ENCODE measurements at places on chromosomes 7 and 10.

DNA sequence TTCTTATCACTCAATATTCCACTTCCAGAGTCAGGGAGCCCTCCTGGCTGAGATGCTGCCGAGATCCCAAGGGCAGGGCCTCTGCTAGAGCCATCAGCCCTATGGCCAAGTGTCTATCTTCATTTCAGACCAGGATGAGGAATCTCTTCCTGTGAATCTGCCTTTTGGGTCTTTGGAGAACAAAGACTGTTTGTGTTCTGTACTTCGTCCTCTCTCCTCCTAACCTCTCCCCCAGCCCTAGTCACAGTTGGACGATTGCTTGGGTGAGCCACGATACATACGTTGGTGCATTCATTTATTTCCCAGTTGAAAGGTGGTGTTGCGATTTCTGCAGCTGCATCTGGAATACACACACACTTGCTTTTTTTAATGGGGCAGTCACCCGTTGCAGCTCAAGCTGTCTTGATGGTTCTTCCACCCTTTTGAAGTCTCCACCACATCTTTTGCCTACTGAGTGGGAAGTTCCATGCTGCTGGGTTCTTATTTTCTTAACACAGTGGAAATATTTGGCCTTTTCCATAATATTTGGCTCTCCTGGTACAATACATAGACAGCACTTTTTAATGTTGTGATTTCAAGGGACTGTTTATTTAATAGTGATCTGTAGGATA lies 26.7 kb downstream of the SH3PXD2A start:
- no peak for DNase-seq

GRCh38 chr10:74642901-74643595 lies 183.4 kb upstream of the KAT6B start:
- no peak for DNase-seq

- no peak for DNase-seq
These were observed 993 bp downstream of the PTPRN2 start for GRCh38 chr7:158586499-158587161.

DNA sequence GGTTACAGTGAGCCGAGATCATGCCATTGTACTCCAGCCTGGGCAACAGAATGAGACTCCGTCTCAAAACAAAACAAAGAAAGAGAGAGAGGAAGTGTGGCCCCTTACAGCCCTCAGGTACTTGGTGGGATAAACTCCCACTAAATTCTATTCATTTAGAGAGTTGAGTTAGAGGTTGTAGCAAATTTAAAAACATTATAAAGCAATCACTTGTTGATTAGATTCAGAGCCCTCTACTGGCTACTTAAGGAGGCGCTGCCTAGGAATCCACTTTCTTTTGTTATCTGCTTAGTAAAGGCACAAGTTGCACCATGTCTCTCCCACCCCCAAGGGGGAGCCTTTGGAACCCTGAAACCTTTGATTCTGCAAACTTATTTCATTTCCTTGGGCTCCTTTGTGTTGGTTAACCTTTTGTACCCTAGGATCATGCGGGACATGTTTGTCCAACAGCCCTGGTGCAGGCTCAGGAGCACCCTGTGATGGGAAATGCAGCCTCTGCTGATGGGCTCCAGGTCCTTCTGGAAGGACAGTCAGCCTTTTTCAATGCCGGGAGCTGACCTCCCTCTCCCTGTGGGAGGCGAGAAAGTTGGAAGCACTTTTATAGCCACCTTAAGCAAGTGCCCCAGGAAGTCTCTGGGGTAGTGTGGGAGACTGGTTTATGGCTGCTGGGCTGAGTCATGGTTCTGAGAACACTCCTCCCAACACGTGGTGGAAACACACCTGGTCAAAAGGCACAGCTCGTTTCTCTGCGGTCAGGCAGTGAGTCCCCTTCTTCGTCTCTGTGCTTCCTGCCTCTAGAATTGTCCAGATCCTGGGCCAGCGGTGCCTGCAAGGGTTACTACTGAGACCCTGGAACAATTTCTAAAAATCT lies 2.3 kb downstream of the HKDC1 start:
- peak; percentile 62 for DNase-seq

- peak; percentile 74 for DNase-seq
These were observed 23.9 kb upstream of the LEP start for GRCh38 chr7:128217030-128217805.

DNA sequence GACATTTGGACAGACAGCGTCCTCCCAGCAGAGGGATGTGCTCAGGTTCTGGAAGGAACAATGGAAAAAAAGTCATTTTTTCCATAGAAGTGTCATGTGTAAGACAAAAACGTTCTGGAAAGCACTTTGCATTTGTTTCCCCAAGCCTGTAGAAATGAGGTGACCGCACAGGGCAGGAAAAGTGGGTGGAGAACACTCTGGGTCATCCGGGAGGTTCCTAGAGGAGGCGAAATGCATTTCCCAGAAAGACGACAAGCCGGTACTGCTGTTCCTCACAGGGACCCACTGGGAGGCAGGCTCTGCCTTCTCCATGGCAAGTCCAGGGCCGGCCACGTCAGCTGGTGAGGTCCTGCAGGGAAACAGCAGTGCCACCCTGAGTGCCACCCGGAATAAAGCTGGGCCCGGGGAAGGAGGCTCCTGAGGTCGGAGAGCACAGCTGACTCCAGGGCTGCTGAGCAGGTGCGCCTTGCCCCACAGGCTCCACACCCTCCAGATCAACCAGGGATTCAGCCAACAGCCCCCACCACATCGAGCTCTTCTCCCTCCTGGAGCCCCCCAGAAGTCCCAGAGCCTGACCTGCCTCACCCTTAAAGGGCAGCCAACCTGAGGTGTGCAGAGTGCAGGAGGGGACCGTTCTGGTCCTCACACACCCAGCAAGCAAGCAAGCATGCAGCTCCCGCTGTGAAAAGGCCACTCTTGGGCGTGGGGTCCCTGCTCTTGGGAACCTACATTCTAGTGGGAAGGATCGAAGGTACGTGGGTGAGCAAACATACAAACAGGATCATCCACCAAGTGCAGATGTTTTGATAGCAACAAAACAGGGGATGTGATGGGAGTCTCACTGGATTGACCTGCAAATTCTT lies 28.8 kb upstream of the INPP5A start:
- DNase-seq = peak; percentile 11

GRCh38 chr7:45599851-45600706 lies 25.9 kb downstream of the ADCY1 start:
- no peak for DNase-seq

DNA sequence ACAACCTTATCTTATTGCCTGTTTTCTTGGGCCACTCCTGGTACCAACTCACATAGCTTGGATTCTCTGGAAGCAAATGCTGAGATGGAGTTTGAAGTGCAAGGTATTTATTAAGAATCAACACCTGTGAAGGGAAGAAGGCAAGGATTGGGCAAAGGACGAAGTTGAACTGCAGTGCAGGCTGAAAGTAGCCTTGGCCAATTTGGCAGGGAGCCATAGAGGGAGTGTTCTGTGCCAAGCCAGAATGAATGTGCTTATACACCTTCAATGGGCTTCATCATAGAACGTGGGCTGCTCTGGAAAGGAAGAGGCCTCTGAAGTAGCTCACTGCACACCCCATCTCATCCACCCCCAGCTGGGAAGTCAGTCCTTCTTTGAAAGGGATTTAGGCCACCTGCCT lies 79.8 kb upstream of the IFRD1 start:
- no peak for DNase-seq

DNA sequence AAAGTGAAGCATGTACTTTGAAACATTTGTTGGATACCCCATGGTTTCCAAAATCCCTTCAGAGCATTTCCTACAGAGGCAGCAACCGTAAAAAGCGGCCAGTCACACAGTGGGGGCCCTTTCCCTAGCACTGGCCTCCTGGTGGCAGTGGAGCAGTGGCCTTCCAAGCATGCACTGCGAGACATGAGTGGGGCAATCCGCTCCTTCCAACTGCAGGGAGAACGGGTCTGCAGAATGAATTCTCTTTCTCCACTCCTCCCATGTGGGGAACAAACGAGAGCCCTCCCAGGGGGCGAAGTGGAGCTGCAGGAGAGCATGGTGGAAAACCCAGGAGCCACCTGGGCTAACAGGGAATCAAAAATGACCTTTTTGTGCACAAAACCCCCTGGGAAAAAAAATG lies 542.9 kb upstream of the GALNT17 start:
- DNase-seq = no peak

DNA sequence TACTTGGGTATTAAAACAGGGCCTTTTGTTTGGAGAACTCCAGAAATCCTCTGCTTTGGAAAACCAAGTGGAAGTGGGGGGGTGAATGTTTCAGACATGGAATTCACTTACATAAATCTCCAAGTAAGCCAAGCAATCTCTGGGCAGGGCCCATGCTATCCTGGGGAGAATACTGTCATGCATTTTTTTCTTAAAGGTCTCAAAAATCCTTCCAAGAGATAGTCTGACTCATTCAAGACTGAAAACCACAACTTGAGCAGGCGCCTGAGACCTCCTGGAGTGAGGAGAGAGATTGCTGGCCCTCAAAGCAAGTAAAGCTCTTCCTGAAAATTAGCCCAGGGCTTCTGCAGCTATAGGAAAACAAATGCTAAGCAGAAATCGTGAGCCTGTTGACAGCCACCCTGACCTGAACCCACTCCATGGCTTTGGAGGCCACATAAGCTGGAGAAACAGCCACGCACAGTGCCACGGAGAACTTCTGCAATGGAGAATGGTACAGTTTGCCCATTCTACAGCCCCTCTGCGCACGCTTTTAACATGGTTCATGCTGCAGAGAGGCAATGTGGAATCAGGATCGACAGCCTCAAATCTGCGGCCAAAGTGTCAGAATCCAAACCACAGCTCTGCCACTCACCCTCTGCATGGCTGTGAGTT lies 203.1 kb upstream of the AUTS2 start:
- DNase-seq = no peak

- DNase-seq = no peak
These were observed 26.5 kb downstream of the HDAC9 start for GRCh38 chr7:18521945-18522566.

GRCh38 chr10:3406556-3406955 lies 234.0 kb upstream of the PITRM1 start:
- DNase-seq = no peak

DNA sequence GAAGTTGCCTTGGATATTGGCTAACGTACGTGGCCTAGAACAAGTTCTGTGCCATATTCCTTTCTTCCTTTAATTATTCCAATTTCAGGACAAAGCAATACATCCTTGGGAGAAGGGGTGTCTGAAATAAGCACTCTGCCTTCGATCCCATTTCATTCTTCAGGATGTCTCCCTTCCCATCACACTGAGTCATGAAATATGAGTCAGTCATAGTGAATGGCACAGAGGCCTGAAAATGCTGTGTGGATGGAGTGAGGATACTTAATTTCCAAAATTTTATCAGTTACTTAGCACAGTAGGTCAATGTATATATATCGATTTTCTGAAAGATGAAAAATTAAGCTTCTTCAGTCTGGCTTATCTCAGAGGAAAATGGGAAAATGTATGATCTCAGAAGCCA lies 19.5 kb downstream of the EVX1 start:
- no peak for DNase-seq

GRCh38 chr10:132498562-132499366 lies 38.8 kb upstream of the INPP5A start:
- peak; percentile 6 for DNase-seq

DNA sequence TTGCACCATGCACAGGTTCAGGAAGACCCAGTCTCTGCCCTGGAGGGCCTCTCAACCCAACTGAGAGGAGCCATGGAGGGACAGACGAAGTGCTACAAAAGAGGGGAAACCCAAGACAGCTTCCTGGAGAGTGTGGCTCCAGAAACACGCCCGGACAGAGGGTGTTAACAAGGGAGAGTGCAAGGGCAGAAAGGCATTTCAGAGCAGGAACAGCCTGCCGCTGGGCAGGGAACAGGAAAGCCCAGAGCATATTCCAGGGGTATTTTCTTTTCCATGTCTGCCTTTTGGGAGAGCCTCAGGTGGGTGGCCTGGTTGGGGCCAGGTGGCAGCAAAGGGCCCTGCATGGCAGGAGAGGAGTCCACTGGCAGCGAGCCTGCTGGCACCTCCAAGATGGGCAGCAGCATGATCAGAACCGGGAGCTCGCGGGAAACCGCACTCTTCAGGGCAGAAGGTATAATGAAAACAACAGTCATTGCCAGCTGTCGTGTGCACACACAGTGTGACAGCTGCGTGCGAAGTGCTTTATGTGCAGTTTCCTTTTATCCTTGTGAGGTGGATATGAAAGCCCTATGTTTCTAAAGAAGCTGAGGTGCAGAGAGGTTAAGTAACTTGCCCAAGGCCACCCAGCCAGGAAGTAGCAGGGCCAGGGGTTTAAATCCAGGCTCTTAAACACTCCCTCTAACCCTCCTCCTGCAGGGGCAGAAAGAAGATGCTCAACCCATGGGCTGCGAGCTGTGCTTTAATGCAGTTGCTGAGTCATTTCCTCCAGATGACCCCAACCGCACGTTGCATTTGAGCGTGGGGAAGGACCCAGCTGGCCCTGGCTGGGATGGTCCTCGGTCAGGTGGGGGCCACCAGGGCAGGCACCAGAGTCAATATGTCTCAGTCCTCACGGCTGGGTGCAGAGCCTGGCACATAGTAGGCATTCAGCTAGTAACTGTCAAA lies 128.6 kb downstream of the OAT start:
- DNase-seq = peak; percentile 59

DNA sequence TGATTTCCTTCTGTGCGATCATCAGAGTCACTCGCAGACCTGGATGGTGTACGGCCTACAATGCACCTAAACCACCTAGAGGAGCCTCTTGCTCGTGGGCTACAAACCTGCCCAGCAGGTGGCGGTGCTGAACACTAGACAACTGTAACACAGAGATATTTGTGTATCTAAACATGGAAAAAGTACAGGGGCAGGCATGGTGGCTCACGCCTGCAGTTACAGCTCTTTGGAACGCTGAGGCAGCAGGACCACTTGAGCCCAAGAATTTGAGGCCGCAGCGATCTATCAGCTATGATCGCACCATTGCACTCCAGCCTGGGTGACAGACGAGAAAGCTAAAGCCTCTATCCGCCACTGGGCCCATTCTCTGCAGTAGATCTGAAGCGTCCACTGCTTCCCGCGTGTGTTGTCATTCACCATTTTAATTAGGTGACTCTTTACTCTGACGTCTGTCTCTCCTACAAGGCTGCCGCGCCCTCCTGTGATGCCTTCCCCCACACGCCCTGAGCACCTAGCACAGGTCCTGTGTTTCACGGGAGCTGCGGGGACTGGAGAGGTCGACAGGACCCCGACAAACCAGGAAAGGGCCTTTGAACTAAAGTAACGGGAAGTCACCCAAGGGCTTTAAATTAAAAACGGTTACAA lies 774 bp downstream of the TUBGCP2 start:
- DNase-seq = peak; percentile 85

- no peak for DNase-seq
These were observed 131.3 kb downstream of the CDK14 start for GRCh38 chr7:90727412-90727811.

DNA sequence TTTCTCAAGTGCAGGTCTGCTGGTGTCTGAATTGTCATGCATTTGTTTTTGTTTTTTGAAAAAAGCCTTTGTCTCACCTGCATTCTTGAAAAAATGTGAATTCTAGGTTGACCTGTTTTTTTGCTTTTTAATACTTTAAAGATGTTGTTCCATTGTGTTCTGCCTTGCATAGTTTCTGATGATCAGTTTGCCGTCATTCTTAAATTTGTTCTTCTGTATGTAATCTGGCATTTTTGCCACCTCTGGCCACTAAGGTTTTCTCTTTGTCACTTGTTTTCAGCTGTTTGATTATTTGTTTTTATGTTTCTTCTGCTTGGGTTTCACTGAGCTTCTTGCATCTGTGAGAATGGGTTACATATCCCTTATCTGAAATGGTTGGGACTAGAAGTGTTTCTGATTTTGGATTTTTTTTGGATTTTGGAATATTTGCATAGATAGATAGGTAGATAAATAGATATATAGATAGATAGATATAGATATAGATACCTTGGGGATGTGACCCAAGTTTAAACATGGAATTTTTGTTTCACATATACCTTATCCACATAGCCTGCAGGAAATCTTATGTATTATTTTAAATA lies 16.5 kb downstream of the MGMT start:
- no peak for DNase-seq

- no peak for DNase-seq
These were observed 30.4 kb upstream of the DPYSL4 start for GRCh38 chr10:132156382-132156781.

Data from CD4-positive, alpha-beta T cell treated with Interleukin-15 for 1 hour (primary cell).